ENCODE measurements at places on chromosomes 6 and 20.

GRCh38 chr6:25617997-25618396 is 34.0 kb upstream of the SCGN start:
- no peak for DNase-seq

DNA sequence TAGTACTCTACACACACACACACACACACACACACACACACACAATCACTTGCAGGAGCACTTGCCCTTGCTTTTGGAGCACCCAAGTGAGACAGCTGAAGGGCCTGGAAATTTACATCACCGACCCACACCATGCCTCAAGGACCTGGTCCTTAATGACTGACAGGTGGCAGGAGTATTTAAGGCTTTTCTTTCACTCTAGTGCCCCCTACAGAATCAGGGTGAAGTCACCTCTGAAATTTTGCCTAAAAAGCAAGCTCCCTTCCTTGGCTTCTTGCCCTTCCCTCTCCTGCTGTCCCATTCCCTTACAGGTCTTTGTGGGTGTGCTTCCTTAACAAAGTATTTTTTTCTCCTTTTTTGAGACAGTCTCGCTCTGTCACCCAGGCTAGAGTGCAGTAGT is 353.5 kb upstream of the IRAK1BP1 start:
- no peak for DNase-seq

DNA sequence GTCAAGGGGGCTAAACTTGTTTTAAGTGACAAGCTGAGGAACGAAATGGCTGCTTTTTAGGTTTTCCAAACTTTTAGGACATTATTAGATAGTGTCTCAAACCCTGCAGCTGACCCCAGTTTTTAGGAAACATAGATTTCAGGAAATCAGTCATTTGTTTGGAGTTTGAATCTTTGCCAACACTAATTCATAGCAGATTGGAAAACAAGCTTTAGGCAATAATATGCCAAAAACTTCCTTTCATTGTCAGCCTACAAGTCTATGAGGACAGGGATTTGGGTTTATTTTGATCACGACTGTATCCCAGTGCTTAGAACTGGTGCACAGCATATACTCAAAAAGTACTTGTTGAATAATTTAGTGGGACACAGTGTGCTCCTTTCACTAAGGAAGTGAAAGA is 123.2 kb downstream of the TINAG start:
- DNase-seq: no peak

DNA sequence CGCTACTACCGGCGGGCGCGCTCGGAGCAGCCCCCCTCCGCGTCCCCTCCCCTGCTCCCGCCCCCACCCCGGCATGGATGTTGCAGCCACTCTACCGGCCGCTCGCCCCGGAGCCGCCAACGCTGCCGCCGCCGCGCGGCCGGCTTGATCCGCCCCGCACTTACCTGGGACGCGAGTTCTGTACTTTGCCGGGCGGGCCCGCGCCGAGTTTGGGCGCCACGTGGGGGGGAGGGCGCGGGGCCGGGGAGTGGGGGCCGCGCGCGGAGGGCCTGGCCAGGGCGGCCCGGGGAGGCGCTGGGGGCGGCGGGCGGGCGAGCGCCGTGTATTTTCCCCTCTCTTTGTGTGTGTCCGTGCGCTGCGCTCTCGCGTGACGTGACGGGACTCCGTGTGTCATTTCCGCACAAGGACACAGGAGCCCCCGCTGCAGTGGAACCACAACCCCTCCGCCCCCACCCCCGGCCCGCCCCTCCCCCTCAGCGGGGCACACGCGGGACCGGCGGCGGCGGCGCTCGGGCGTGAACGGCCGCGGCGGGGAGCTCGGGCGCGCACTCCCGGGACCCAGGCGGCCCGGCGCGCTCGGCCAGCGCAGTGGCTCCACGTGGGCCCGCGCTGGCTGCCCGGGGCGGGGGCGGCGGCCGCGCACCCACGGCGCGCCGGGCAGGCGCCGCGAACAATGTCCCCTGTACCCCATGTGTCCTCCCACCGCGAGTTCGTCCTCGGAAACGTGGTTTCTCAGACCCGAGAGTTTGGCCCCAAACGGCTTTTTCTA is at the start of gene BEND3:
Gene BEND3, minus strand, starts transcription at position 590 of the 769 bp plus-strand sequence. CDS start 16,230 bp downstream, outside the sequence.
- DNase-seq: no peak

DNA sequence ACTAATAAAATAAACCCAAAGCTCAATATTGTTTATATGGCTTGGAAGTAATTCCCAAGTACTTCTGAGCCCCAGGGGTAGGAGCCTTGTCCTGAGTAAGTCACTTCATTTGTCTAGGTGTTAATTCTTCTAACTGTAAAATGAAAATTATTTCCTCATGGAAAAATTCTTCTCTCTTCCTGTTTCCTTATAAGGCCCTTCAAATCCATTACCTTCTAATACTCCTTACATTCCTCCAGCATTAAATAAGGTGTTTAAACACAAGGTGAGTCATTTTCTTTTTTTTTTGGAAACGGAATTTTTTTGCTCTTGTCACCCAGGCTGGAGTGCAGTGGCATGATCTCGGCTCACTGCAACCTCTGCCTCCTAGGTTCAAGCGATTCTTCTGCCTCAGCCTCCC is 41.9 kb downstream of the PRR18 start:
- no peak for DNase-seq

GRCh38 chr20:52076164-52076563 is 115.4 kb downstream of the ZFP64 start:
- no peak for DNase-seq

DNA sequence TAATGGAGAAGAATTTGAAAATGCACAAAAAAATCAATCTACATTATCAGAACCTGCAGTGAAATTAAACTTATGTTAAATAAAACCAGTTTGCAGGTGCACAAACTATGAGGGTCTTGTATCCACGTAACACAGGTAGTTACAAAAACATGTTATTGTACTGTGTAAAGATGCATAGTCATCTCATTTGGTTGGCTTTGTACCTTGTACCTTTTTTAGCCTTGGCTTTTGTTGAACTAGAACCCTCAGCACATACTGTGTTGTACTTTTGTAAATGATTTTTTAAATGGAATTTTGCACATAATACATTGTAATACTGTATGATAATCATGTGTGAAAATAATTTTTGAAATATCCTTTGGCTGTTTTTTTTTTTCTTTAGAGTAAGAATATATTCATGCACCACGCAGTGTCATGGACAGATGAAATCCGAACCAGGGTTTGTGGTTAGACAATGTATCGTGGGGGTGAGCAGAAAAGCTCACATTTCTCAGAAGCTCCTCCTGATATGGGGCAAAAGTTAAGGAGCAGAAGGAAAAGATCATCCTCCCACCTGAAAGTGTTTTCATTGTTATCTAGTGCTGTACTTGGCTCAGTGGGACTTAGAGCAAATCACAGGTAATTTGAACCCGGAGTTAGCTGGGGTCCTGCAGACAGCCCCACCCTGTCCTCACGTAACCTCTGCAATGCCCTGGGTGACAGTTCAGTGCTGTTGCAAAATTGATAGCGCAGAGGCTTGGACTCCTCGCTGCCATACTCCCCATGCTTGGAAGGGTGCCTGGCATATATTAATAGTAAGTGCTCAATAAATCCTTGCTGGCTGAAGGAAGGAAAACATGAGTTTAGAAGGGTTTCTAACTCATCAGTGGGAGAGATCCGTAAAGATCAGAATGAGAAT is 14.8 kb upstream of the NAA20 start:
- no peak for DNase-seq

DNA sequence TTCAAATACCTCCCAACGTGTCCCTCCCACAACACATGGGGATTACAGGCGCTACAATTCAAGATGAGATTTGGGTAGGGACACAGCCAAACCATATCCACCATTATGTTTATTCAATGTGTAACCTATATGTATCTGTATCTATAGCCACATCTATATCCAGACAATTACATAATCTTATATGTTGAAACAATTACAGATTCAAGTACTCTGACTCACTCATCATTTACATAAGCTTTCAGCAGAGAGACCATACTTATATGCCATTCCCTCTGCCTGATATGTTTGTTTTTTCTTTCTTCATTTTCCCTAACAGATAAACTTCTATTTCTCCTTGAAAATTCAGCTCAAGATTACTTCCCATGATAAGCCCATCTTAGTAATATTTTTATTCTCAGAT is 163.6 kb downstream of the LAMA2 start:
- no peak for DNase-seq

GRCh38 chr6:5524110-5524509 is 262.8 kb downstream of the FARS2 start:
- DNase-seq: no peak

DNA sequence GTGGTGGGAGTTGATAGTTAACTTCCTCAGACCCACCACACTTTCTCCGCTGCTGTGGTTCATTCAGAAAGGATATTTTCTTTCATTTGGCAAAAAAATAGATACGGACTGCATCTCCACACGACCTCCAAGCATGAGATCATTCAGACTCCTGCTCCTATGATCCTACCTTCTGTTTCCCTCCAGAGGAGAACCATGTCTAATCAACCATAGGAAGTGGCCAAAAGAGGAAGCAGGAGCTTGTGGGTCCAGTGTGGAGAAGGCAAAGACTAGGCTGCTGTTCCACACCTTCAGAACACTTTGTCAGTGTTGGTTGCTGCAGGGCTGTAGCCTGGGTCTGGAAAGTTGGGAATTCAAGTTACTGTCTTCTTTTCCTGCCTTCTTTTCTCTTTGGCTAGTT is 10.6 kb upstream of the KIF13A start:
- no peak for DNase-seq

- no peak for DNase-seq
Measured at GRCh38 chr20:57801581-57801980, 91.8 kb upstream of the PMEPA1 start.

DNA sequence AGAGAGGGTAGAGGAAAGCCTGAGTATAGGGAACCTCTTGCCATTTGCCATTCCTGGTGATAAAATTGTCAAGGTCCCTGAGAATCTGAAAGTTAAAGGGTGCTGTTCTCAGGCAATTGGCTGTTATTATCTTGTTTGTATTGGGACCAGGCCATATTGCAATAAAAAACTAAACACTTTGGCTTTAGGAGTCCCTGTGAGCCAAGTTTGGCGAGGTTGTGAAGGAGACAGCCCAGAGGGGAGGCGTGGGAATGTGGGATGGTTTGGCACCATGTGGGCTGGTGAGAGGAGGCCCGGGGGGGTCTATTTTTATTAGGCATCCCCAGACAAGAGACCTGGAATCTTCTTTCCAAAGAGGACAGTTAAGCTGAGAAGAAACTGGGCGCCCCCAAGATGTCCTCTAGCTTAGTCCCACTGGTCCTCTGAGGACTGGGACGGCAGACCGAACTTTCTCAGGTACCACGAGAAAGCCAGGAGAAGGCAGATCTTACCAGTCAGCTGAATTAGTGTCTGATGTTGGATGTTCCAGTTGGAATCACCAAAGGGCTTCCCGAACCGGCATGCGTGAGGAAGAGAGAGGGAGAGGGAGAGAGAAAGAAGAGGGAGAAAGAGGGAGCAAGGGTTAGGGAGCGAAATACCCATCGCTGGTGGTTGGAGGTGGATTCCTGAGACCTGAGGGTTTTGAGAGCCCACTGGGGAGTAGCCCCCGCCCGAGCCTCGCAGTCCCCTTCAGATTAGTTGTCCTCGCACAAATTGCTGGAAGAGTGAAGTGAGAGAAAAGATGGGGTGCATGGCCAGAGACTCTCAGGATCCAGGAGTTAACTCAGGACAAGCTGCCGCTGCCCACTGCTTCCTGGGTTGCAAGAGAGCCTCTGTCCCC is 24.4 kb downstream of the DYNLT1 start:
- DNase-seq: no peak

DNA sequence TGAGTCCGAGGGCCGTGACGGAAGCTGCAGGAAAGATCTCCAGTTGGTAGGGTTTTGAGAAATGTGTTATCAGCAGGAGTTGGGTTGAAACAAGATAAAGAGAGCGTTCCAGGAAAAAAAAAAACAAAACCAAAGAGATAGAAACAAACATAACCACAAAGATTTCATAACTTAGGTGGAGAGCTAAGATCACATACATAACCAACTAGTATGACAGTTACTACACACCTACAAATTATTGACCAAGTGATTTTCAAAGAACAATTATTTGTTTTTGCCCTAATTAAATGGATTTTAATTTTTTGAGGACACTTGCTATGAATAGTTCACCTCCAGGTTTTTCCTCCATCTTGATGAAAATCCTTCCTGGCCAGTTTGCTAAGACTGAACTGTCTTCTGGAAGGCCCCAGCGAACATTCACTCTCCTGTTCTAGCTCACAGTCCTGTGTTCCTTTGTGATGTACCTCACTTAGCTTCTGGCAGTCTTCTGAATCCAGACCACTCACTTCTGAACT is 69.4 kb downstream of the SNX9 start:
- no peak for DNase-seq

DNA sequence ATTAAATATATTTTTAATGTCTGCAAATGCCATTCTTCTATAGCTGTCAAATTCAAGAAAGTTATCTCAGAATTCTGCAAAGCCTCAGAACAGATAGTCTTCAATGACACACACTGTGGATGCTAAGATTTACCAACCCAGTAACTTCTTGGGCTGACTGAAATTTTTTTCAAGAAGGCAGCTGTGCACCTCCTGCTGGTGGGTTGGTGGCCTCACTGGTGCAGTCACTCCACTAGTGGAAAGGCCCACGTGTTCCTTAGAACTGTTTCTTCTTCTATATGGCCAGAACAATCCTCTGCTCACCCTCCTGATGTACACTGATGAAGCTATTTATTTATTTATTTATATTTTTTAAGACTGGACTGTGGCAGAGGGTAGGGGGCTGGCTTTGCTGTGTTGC is 28.1 kb upstream of the MTCL3 start:
- no peak for DNase-seq

DNA sequence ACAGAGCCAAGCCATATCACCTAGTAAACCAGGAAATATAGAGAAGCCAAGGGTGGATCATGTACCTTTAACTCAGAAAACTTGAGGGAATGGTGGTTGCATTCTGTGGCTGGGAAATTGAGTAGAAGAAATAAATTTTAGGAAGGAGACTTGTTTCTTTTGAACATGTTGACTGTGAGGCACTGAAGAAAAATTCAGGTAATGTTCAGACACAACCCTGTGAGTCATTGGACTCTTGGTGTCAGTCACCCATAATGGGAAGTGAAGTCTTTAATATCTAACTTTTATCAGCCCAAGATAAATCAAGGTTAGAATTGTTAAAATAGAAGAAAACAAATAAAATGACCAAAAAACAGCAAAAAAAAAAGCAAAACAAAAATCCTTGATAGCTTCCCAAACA is 98.8 kb upstream of the GRIK2 start:
- DNase-seq: no peak

DNA sequence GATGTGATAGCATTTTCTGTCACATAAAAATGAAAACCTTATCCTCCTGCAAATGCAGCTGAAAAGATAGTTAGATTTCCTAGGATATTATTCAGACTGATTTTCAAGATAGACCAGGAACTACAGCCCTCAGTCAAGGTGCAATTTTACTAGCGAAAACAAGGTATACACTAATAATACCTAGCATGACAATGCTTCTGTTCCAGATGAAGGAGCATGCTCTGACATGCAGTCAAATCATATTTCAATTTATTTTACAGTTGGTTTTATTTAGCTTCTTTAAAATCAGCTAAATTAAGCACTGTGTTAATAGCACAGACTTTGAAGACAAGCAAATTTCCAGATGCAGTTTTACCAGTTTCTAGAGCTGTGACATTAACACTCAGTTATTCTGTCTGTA is 14.2 kb upstream of the TNFAIP3 start:
- no peak for DNase-seq

DNA sequence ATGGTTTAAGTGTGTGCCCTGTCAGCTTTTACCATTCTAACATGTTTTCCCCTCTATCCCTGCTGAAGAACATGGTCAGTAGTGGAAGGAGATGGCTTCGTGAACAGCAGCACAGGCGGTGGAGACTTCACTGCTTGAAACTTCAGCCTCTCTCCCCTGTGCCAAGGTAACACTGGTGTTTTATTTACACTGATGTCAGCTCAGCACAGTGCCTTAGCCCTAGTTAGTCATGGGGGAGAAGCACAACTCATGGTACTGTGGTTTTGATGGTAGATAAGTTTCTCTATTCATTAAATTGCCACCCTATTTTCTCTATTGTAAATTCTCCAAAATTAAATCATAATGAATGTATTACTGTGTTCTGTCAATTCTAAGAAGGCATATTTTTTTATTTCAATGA is 56.6 kb downstream of the MTHFD1L start:
- no peak for DNase-seq

Data from GM18507 (cell line).